ENCODE measurements at places on chromosomes 7 and 10.

- DNase-seq, result no peak
Measured at GRCh38 chr7:102933763-102934162, 21.0 kb downstream of the LRRC17 start.

DNA sequence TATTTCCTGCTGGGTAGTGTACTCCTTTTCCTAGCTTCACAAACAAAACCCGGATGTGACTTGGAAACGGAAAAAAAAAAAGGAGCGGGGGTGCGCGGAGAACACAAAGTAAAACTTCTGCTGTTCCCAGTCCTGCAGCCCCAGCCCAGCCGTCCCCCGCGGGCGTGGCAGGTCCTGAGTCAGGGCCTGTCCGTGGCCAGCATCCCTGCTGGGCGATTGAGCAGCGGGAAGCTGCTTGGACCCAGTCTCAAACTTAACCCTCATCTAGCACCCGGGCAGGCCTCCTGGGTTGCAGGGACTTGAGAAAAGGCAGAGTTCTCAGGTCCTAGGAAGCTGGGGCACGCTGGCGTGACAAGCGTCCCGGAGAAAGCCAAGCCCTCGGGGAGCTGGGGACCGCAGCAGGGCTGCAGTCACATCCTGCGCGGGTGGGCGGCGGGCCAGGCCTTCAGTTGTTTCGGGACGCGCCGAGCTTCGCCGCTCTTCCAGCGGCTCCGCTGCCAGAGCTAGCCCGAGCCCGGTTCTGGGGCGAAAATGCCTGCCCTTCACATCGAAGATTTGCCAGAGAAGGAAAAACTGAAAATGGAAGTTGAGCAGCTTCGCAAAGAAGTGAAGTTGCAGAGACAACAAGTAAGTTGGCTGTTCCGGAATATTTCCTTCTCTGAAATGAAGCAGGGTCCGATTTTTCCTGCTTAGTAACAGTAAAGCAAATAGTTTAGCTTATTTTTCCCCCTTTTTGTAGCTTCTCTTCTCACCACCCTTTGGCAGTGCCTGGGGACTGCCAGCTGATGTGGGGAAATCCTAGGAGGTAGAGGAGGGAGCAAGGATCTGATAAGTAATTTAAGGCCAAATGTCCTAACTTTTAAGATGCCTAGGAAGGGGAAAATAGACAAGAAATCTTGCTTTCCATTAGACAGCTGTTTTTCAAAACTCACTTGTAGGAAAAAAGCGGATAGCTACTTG, at the start of gene GNG11:
GNG11 (plus strand) TSS at position 129 of the 960 bp plus-strand sequence; CDS start at position 532, 403 bp downstream.
- peak; percentile 83 for DNase-seq

DNA sequence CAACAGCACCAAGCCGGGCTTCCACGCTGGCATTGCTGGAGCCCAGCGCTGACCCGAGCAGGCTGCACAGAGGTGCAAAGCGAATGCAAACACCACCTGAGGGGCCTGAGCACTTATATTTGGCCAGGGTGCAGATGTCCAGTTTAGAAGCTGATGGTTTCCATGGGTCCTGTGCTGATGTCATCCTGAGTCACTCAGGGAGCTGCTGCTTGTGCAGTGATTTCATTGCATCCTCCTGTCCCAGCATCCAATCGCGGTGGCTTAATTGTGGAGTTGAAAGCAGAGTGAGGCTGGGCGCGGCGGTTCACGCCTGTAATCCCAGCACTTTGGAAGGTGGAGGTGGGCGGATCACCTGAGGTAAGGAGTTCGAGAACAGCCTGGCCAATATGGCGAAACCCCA, 410.2 kb upstream of the KLF6 start:
- DNase-seq, result no peak

DNA sequence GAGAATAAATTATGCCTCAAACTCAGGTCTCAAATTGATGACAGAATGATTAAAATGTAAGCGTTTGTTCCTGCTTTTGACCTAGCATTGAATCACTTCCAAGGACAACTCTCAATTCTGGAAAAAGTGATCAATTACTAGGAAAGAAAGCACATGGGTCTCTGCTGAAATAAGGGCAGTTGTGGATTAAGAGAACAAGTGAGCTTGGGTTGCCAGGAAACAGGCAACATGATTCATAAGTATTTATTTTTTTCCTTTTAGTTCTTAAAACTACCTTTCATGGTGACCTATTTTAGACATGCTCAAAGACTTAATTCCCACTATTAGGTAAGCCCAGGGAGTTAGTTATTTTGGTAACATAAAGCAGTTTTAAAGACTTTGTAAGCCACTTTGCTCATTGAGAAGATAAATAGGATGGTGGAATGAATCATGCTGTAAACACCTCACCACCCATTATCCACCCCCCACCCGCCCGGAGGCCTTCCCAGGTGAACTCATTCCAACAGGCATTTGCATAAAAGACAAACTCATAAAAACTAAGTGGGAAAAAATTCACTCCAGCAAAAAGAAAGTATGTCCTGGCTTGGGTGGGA, 728.3 kb downstream of the SORCS1 start:
- no peak for DNase-seq

DNA sequence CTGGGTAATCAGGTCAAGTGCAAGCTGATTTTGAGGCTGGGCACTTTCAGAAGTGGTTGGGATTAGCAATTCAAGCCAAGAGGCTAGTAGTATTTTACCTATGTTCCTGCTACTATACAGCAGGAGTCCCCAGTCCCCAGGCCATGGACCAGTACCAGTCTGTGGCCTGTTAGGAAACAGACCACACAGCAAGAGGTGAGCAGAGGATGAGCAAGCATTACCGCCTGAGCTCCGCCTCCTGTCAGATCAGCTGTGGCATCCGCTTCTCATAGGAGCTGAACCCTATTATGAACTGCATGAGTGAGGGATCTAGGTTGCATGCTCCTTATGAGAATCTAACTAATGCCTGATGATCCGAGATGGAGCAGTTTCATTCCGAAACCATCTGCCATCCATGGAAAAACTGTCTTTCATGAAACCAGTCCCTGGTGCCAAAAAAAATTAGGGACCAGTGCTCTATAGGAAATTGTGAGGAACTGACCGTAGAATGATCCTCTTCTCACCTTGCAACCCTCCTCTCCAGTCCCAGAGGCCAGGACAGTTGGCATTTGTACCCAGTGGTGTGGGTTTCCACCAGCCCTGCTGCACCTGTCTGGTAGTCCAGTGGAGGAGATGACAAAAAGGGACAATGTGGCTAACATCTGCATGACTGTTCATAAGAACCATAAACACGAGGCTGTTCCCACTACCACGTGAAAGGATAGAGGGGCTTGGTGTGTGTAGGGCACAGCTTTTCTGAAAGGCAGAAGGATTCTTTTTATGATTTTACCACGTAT, 172.5 kb downstream of the KIAA1217 start:
- DNase-seq, result no peak

GRCh38 chr10:85420501-85421191, 945.9 kb downstream of the GRID1 start:
- DNase-seq, result no peak

- DNase-seq, result no peak
Measured at GRCh38 chr10:123039632-123039930, 30.8 kb downstream of the ACADSB start.

DNA sequence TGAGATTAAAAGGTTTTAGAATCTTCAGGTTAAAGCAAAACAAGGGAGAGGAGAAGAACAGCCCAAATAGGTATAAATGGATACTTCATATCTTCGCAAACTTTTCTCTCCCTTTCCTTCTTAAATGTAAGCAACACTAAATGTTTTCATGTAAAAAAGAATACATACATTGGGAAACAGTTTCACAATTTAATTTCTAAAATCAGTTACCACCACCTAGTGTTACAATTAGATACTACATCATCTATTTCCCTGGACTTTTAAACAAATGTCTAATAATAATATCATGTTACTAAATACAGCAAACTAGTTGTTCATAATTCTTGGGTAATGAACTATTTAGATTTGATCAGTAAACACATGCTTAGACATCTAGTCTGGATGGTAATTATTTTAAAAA, 35.8 kb downstream of the MINDY3 start:
- peak; percentile 48 for DNase-seq

- no peak for DNase-seq
Measured at GRCh38 chr7:123580406-123581161, 21.0 kb upstream of the ASB15 start.
